ENCODE measurements at places on chromosomes 1 and 21.

DNA sequence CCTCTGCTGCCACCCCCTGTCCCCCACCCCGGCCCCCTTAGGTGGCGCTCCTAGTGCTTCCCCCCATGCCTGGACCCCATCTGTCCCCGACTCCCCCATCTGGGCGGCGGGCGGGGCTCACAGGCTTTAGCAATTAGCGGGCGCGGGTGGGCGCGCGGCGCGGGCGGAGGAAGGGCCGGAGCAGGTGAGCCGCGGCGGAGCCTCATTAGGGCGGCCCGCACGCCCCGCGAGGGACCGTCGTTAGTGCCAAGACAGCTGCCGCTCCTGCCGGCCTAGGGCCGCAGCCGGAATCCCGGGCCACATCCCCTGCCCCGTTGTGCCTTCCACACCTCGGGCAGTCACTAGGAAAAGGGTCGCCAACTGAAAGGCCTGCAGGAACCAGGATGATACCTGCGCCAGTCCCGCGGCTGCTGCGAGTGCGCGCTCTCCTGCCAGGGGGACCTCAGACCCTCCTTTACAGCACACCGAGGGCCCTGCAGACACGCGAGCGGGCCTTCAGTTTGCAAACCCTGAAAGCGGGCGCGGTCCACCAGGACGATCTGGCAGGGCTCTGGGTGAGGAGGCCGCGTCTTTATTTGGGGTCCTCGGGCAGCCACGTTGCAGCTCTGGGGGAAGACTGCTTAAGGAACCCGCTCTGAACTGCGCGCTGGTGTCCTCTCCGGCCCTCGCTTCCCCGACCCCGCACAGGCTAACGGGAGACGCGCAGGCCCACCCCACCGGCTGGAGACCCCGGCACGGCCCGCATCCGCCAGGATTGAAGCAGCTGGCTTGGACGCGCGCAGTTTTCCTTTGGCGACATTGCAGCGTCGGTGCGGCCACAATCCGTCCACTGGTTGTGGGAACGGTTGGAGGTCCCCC, 7.6 kb downstream of the OLIG2 start:
- no peak for DNase-seq

- no peak for DNase-seq
Measured at GRCh38 chr1:210246447-210246846, 13.9 kb downstream of the SERTAD4 start.

- DNase-seq = no peak
Measured at GRCh38 chr1:233443040-233443760, 115.7 kb downstream of the MAP3K21 start.

GRCh38 chr1:119631433-119632102, 16.5 kb downstream of the ZNF697 start:
- no peak for DNase-seq

DNA sequence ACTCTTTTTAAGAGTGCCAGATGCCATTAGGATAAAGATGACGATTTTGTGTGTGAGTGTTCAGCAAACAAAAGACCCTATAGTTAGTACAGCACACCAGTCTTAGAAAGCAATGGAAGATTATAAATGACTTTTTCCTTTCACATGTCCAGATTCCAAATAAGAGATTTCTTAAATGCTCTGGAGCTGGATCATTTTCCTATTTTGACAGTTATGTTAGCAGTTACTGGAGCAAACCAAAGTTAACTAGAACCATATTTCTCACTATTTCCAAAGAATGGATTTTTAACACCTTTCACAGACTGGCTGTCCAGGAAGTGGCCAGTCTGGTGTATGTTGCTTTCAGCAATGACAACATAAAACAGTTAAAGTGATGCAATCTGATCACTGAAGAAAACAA, 905.8 kb upstream of the ADGRL2 start:
- DNase-seq = no peak

GRCh38 chr1:222911866-222912265, 97.0 kb downstream of the DISP1 start:
- no peak for DNase-seq

DNA sequence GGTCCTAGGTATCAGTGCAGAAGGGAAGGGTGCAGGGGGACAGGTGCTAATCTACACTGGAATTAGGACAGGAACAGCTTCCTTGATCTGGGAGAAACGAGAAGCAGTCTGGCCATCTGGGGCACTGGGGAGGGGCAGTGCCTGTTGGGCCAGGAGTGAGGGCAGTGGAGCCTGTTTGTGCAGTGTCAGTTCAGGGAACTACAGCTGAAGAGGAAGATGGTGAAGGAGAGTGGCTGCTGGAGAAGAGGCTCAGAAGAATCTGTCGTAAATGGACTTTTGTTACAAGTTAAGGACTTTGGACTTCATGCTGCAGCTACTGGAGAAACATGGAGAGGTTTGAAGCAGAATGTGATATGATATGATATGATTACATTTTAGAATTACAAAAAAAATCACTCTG, 3.2 kb upstream of the TNFSF4 start:
- no peak for DNase-seq

DNA sequence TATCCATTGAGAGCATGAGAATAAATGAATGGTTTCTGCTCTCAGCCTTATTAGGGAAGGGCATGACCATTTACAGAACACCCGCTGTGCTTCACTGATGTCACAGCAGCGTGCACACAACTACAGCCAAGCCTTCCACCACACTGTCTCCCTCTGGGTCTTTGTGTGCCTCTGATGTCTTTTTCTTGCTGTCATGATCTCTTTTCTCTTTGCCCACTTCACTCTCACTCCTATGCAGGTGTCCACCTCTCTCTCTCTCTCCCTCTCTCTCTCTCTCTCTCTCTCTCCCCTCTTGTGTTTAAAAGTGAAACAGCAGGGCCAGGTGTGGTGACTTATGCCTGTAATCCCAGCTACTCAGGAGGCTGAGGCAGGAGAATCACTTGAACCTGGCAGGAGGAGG, 232.5 kb upstream of the JUN start:
- no peak for DNase-seq
